ELF-1 (cell line): ENCODE measurements at places on chromosomes 1 and 21.

DNA sequence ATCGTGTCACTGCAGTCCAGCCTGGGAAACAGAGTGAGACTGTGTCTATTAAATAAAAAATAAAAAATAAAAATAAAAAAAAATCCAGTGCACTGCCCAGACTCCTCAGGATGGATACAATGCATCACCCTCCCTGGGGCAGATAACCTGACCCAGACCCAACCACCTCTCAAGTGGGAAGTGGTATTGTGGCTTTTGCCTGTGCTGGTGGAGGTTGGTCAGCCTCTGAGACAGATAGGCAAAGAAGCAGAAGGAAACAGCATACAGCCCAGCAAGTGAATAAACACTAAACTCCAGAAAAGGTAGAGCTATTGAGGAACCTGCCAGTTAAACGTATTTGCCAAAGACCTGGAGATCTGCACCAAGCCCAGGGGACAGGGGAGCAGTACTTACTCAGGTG lies 22.0 kb downstream of the HHIPL2 start:
- no peak for DNase-seq

DNA sequence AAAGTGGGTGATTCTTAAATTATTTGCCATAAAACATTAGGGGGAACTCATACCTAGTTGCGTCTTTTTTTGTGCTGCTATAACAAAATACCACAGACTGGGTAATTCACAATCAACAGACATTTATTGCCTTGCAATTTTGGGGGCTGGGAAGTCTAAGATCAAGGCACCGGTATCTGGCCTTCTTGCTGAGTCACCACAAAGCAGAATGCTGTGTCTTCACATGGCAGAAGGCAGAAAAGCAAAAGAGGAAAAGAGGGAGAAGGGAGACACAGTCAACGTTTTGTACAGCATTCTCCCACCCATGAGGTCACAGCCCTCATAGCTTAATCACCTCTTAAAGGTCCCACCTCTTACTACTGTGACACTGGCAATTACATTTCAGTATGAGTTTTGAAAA lies 291.0 kb downstream of the CHRM3 start:
- DNase-seq, result no peak

DNA sequence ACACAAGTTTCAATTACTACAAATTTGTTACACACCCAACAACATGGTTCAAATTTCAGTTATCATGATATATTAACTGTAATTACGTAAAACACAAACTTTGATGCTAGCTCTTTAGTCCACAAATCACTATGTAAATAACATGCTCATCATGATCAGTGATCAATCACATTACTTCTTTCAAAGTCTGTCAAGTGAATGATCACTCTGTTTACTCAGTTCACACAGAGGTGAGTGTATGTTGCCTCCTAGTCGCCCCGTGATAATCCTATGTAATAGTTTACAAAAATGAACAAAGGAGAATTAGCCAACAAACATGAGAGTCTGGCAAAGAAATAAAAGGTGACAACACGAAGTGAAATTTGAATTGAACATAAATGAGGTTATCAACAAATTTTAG lies 14.3 kb downstream of the EDEM3 start:
- DNase-seq, result no peak

DNA sequence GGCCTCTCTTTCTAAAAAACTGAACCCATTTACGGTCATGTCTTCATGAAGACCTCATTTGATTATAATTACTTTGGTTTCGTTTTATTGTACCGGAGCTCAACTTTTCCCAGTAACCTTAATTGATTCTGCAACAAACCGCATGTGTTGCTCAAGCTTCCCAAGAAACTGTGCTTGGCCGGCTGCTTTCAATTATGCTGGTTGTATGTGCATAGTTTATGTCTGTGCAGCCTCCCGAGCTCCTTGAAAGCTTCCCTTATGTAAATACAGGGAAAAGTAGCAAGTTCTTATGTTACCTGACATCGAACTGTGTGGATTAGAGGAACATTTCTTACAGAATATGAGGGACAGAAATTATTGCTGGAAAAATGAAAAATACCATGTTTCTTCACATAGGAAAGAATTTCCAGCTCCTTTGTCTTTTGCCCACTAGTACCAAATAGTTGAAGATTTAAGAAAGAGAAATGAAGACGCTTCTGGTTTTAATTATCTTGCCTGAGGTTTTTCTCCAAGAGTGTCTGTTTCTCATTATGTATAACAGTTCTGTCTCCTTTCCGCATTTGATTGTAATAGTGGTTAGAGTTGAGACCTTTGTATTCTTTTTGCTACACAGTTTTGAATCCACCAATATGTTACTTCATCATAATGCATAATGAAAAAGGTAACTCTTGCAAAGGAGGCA lies 2.1 kb downstream of the VCAM1 start:
- no peak for DNase-seq

- DNase-seq, result no peak
Observed at GRCh38 chr1:85933961-85934360, 222.6 kb downstream of the COL24A1 start.

GRCh38 chr21:14526199-14526598 lies 19.9 kb downstream of the SAMSN1 start:
- no peak for DNase-seq

DNA sequence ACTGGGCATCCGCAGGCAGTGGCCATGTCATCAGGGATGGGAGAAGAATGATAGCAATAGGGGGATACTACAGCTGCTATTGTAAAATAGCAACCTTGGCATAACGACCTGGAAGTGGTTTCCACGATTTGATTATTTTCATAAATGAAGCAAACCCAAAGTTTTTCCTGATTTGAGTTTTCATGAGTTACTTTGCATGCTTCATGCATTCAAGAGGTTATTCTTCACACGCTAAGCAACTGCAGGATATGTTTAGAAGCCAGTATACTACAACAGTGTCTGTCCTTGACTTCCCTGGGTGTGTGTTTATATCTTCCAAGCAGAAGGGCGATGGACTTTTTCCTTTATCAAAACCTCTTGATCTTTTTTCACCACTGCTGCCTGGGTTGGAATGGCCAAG lies 281.1 kb upstream of the DUSP10 start:
- no peak for DNase-seq

- DNase-seq, result peak; percentile 91
Observed at GRCh38 chr1:35264871-35265270, 3.6 kb upstream of the ZMYM4 start.

- DNase-seq, result no peak
Observed at GRCh38 chr1:36446746-36447145, 3.5 kb downstream of the OSCP1 start.

- no peak for DNase-seq
Observed at GRCh38 chr1:1852619-1853414, 38.1 kb downstream of the GNB1 start.

- DNase-seq, result no peak
Observed at GRCh38 chr1:212329105-212329504, 43.9 kb downstream of the PPP2R5A start.

DNA sequence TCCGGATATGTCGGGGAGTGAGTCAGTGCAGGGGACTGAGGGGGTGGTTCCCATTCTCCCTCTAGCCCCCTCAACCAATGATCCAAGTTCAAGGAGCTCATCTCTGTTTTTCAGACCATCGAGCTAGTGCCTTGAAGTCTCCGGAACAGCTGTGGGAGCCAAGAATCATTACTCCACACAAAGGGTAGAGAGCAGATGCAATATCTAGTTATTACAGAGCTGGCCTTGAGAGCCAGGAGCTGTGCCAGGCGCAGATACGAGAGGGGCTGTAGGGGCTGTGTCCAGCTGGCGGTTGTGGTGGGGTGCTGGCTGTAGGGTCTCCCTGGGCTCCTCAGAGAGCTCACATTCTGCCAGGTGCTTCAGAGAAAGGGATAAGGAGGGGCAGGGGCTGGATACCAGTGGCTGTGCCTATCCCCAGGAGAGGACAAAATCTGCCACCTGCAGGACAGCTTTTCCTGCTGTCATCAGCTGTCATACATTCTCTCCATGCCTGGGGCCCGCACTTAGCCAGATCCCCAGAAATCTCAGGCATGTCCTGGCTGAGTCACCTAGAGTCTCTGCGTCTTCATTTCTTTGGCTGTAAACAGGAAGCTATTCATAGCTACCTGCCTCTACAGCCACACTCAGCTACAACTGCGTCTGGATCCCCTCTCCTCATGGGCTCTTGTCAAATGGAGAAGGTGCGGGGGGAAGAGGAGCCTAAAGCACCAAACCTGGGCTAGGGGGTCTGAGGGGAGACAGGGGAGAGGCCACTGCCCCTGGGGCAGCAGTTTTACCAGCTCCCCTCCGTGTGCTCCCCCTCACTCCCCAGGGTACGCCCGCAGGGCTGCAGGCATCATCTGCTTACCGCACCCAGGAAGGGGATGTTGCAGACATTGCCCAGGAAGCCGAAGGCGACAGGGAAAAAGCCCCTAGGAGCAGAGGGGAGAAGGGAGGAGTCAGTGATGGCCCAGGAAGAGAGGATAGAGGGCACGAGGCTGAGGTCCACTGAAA lies 2.4 kb upstream of the KISS1 start:
- DNase-seq, result peak; percentile 78

DNA sequence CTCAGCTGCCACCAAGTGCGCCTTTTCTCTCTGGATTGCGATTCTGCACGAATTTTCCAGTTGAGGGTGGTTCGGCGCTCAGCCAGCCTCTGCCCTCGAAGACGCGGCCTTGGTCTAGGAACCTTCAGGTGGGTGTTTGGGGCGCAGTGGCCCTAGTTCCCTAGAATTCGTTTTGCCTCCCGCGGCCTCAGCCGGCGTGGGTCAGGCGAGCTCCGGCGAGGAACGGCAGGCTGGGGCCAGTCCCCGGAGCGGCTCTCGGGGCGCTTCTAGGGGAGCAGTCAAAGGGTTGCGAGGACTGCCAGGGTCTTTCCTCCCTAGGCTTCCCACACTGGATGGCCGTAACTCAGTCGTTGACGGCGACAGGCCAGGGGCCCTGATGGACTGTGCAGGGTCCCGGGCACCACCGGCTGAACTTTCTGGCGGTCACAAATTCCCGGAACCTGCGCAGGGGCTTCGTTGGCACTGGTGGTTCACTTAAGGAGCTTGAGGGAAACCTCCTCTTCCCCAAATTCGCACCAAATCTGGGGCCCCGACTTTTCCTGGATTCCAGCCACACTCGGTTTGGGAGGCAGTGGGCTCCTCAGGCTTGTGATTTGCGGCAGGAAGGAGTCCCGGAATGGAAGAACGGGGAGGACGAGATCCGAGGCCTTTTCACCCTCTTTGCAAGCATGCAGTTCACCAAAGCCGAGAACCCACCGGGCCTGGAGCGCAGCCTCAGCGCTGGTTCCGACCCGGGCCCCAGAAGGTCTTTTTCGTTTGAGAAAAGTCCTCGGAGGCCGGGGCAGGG lies 1.2 kb downstream of the DMBX1 start:
- peak; percentile 59 for DNase-seq

DNA sequence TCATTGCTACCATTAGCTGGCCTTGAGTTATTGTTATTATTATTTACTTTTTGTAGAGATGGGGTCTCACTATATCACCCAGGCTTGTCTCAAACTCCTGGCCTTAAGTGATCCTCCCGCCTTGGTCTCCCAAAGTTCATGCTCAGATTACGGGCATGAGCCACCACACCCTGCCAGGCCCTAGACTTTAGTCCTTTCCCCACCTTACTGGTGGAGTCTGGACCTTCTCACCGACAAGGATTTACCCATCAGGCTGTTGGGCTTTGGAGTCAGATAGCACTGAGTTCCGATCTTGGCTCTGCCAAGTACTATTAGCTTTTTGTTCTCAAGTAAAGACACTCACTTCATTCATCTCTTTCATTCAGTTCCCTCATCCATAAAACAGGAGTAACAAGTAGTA lies 17.2 kb downstream of the CNR2 start:
- no peak for DNase-seq

- DNase-seq, result no peak
Observed at GRCh38 chr1:166588741-166589140, 250.5 kb upstream of the POGK start.

GRCh38 chr1:202106340-202107254 lies 16.1 kb upstream of the GPR37L1 start:
- peak; percentile 59 for DNase-seq

- no peak for DNase-seq
Observed at GRCh38 chr1:28582248-28582615, 9.8 kb upstream of the RAB42 start.

GRCh38 chr1:179663810-179664209 lies 72.2 kb downstream of the TDRD5 start:
- DNase-seq, result no peak

DNA sequence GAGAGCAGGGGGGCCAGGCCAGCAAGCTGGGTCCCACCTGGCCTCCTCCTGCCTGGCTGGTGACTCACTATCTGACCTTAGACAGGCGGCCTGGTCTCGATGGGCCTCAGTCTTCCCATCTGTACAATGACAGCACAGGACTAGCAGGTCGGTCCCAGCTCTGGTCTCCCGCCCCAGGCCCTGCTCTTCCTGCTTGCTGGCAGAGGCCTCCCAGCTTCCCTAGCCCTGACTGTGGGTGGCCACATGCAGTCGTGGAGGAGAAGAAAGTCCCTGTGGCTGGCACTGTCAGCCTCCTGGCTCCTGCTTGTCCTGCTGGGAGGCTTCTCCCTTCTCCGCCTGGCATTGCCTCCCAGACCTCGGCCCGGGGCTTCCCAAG lies 817 bp downstream of the EXTL1 start:
- DNase-seq, result no peak

DNA sequence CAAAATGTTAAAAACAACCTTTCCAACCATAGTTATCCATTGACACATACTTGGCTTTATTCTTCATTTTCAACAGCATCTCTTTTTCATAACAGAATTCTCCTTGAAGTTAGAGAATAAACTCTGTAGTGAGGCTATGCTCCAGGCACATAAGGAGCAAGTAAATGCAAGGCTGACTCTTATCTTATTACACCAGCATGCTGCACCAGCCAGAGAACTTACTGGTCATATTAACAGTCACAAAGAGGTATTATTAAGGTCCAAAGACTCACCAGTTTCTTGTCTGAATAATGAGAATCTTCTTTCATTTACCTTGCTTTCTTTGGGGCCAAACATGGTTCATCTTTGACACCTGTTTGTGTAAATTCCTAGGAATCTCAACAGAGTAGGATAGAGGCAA lies 71.3 kb upstream of the IVNS1ABP start:
- no peak for DNase-seq

DNA sequence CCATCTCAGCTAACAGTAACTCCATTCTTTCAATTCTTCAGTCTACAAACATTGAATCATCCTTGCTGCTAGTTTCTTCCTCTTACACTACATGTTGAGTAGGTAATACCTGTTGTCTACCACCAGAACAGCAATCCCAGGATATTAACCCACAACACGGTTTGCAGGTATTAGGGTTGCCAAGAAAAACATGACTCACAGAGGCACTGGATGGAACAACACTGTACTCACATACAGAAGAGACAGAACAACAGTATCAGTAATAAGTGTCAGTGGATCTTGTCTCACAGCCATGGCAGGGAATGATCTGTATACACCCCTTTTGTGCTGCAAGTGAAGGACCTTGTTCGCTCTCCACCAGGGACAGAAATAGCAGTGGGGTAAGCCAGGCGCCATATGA lies 212.1 kb downstream of the GPR52 start:
- DNase-seq, result no peak
